ENCODE measurements at places on chromosomes 11 and 22.
A peak's percentile ranks its signal among the peaks of the same experiment; 100 is the strongest.

DNA sequence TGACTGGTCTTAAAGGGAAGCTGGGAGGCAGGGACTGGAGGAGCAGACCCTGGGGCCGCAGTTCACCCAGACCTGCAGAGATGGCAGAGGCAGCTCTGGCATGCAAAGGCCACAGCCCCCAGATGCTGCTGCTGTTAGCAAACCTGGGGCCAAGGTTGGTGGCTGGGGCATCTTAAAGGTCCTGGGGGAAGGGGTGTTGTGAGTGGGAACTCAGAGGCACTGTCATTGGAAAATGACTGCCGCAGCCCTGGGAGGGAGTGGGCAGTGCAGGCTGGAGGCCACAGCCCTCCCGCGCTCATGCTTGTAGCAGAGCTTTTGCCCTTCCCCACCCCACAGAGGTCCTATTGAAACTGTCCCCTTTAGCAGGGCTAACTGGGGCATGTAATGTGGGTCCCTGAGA lies 111.8 kb downstream of the CTTN start:
- DNase-seq = no peak

DNA sequence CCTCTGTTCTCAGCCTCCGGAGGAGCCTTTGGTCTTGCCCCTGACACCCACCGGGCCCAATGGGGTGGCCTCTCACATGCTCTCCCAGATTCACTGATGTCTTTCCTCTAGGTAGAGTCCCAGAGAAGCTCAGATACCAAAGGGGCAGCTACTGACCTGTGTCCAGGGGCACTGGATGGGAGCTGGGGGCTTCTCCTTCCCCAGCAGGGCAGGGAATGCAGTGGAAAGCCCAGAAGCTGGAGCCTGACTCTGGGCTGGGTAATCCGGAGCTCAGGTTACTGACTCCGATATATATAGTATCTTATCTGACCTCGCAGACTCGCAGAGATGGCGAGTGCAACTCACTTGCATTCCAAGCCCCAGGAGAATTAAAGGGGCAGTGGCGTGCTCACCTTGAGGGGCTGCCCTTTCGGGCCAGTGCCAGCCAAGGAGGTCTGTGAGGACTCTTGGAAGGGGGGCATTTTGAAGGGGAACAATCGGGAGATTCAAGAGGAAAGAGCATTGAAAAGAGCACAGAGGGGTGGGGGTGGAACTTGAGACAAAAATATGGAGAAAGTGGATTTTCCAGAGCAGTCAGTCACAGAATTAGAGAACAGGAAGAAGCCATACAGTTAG lies 2.5 kb downstream of the USP2 start:
- DNase-seq = no peak

DNA sequence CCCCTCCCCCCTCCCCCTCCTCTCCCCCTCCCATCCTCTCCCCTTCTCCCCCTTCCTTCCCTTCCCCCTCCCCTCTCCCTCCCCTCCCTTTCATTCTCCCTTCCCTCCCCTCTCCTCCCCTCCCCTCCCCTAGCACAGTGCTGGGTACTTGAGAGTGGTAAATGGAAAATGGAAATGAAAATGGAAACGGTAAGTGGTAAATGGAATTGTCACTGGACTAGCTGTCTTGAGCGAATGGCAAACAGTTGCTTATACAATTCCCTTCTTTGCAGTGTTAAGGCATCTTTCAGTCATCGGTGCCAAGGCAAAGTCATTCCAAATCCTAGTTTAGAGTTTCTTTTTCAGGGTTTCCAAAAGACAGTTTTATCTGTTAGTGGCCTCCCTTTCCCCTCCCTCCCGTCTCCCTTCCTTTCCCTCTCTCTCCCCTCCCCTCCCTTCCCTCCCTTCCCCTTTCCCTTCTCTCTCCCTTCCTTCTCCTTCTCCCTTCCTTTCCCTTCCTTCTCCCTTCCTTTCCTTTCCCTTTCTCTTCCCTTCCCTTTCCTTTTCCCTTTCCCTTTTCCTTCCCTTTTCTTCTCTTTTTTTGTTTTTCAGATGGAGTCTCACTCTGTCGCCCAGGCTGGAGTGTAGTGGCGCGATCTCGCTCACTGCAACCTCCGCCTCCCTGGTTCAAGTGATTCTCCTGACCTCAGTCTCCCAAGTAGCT lies 47.3 kb downstream of the GRAMD1B start:
- no peak for DNase-seq

DNA sequence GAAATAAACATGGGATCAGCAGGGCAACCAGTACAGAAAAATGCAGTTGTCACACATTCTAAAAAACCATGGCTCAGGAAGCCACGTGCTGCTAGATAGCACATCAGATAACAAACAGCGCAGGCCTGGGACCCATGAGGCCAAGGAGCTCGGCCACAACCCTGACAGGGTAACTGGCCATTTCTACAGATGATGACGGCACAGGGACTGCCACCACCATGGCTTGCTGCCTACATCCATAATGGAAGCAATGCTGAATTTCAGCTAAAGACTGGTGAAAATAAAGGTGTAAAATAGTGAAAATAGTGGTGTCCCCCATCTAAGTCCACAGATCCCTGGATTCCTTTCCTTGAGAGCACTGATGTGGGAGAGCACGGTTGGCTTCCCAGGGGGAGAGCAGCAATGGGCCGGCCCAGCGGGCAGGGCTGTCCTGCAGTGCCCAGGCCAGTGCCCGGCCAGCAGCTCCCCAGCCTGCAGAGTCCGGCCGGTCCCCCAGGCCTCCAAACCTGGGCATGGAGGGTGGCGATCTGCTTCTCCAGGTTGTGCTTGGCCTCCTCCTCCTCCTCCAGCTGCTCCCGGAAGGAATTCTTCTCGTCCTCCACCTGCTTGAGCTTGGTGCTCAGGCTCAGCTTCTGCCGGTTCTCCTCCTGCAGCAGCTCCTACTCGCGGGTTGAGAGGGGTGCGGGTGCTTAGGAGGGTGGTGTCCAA lies 40.0 kb downstream of the APOL1 start:
- no peak for DNase-seq

GRCh38 chr11:47724041-47724729 lies 9.0 kb upstream of the AGBL2 start:
- no peak for DNase-seq

- DNase-seq = peak; percentile 28
These were observed 61.9 kb downstream of the ADM start for GRCh38 chr11:10366568-10367331.

DNA sequence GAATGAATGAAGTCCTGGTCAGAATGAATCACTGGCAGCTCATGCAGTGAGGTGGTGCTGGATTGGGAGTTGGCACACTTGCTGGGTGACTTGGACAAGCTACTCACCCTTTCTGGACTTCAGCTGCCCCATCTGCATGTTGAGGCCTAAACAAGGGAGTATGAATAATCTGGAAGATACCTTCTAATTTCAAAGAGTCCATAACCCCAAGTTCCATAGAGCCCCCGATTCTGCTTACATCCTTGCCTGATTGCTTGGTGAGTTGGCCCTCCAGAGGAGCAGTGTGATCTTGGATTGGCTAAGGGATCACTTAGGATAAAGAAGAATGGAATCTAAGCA lies 18.3 kb upstream of the ACCSL start:
- no peak for DNase-seq

DNA sequence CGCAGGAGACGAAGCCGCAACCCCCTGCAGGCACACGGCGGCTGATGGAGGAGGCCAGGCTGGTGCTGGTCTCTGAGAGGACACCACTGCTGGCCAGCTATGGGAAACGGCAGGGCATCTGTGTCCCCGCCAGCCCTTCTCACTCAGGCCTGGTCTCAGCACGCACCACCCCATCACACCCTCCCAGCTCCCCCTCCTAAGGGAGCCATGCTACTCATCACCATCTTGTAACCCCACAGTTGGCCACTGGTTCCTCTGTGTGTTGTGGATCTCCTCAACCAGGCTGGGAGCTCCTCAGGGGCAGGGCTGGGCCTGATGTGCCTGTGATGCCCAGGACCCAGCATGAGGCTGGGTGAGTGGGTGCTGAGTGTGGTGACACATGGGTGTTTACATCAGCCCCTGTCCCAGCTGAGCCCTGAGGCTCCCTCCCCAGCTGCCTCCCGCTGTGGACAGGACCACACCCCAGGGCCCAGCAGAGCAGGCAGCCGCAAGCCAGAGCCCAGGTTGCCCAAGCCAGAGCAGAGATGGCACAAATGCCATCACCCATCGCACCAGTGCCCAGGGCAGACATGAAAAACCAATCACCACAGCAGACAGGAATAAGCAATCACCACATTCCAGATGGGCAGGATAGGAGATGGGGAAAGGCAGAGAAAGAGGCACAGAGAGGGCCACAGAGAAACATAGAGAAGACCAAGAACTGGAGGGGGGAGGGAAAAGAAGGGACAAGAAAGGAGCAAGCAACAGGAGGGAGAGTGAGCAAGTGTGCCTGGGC lies 8.2 kb downstream of the ARVCF start:
- DNase-seq = no peak

GRCh38 chr11:118050208-118050891 lies 26.5 kb upstream of the TMPRSS4 start:
- no peak for DNase-seq

- DNase-seq = peak; percentile 50
These were observed 12.7 kb upstream of the IL2RB start for GRCh38 chr22:37162221-37163095.

GRCh38 chr11:108851781-108852180 lies 186.9 kb downstream of the DDX10 start:
- no peak for DNase-seq

All from activated CD8-positive, alpha-beta memory T cell treated with anti-CD3 and anti-CD28 coated beads for 4 hours (primary cell).